ENCODE measurements at places on chromosomes 5 and 9. TPM values are rescaled to one million over a fixed set of nuclear protein-coding genes. Genes with fewer than 3 reads are reported as not detected.
A peak's percentile ranks its signal among the peaks of the same experiment; 100 is the strongest.

The GNA14 gene
- total RNA-seq, result not detected

The ZBTB34 gene
- total RNA-seq, result 4.0 TPM

The ZNF454 gene
- total RNA-seq, result not detected

The LRRC8A gene
- 44.9 TPM for total RNA-seq

DNA sequence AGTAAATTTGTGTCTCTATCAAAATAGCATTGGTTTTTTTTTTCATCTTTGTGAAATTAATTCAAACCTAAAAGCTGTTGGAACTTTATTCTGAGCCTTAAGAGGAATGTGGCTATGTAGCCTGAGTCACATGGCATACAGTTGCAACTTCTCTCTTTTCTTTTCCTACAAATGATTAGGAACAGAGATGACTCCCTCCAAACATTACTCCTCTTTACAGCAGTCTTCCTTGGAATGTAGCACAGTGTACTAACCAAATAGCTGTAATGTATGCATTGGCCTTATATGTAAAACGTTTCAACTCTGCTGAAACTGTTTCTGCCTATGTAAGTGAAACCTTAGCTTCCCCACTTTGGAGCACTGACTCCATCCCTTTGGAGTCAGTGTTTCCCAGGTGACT, 100.9 kb upstream of the MAP1B start:
- DNase-seq, result no peak

- peak; percentile 72 for DNase-seq
Observed at GRCh38 chr5:58156361-58156760, 303.5 kb downstream of the PLK2 start.

DNA sequence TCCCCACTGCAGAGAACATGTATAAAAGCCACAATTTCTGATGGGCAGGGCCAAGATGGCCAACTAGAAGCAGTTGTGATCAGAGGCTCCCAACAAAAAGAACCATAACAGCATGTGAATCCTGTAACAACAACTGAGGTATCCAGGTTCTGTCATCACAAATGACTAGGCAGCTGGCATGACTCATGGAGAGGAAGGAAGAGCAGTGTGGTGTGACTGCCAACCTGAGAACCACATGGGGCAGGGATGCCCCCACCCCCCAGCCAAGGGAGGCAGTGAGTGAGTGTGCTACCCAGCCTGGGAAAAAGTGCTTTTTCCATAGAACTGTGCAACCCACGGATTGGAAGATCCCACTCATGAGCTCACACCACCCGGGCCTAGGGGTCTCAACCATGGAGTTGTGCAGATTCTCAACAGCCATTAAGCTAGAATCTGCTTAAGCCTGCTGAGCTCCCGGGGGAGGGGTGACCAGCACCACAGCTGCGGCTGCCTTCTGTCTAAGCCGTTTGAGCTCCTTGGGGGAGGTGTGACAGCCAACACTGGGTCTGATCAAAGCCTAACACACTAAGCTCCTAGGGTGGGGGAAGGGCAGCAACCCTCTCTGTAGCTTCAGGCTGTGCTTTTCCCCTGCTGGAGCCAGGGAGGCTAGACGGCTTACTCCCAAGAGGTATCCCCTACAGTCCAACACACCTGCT, 80.1 kb upstream of the DMAC1 start:
- no peak for DNase-seq

GRCh38 chr5:171978519-171978918, 27.9 kb downstream of the FBXW11 start:
- DNase-seq, result no peak

GRCh38 chr5:61289669-61290306, 42.3 kb upstream of the ZSWIM6 start:
- DNase-seq, result no peak
